Erythroblast (primary cell): ENCODE measurements at places on chromosomes 1 and 21.

DNA sequence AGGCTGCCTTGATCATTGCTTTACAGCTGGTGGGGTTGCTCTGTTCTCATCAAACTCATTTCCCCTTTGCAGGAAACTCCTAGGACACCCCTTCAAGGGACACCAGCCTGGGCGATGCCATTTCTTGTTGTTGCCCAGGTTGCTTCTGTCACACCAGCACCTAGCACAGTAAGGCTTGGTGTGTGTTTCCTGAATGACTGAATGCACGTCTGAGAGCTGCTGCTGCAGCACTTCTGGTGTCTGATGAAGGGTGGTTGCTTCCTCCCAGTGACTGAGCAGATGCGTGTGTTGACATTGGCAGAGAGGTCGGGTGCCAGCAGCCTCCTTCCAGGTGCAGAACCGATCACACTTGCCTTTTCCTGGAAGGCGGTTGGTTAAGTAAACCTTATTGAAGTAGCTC is 477.4 kb downstream of the CAMTA1 start:
- DNase-seq, result no peak

DNA sequence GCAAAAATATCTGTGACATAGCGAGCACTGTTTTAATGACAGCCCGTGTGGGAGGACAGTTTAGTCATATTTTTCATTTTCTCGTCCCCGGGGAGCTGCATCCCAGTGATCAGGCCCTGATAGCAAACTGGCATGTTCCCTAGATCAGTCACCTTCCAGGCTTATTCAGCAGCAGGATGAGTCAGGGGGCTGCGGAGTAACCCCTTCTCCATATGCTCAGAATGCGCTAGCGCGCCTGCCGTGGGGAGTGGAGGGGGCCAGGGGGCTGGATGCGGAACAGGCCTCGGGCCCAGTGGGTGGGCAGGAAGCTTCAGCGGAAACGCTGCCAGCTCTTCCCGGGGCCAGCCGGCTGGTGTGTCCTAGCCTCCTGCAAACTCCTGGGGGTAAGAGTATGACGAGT is 94.0 kb downstream of the KCND3 start:
- no peak for DNase-seq

GRCh38 chr1:71498542-71498941 is 417.7 kb upstream of the ZRANB2 start:
- no peak for DNase-seq

- DNase-seq, result peak; percentile 72
Measured at GRCh38 chr1:178725466-178726086, 532 bp downstream of the RALGPS2 start.

DNA sequence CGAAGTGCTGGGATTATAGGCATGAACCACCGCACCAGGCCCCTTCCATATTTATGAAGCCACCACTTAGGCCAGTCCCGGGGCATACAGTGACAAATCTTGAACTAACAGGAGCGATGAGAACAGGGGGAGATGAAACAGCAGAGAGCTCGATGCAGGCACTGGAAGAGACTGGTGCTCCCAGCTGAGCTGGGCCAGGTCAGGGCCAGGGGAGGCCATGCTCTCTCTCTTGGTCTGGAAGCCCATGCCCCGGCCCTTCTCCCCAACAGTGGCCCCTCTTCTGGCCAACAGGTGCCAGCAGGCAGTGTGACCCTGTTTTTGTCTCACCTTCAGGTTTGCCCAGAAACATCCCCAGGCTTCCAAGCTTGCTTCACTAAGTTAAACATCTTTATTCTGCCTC is 269.9 kb upstream of the C1orf174 start:
- no peak for DNase-seq

- no peak for DNase-seq
Measured at GRCh38 chr1:58732087-58732775, 32.4 kb upstream of the MYSM1 start.

- no peak for DNase-seq
Measured at GRCh38 chr21:33848249-33848953, 67.2 kb downstream of the ATP5PO start.

GRCh38 chr1:12182410-12182984 is 15.7 kb downstream of the TNFRSF1B start:
- no peak for DNase-seq

DNA sequence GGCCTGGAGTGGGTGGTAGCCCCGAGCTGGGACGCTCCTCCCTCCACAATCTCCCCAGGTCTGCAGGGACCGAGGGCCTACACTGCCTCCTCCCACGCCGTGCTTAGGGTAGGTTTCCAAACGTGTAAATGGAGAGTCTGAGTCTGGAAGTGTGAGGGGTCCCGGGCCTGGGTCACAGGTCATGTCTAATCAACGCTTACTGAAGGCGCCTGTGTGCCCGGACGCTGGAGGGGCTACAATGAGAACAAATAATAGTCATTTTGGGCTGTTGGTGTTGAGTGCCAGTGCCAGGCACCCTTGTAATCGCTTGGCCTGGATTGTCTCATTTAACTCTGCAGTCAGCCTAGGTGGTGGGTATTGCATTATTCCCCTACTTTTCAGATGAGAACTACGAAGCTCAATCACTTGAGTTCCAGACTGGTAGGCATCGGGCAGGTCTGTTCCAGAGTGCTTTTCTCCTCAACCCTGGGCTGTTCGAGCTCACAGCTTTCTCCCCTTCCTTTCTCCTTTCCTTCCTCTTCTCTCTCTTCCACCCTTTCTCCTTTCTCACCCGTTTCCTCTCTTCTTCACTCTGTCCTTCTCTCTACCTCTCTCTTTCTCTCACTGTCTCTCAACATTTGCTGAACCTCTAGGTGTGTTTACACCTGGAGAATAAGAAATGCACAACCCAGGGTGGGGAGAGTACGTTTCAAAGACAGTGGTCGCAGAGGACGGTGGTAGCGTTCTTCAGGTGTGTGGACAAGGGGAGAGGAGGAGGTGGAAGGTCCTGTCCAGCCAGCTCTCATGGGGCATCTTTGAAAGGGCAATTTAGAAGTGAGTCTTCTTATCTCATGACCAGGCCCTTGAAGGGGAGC is 883 bp downstream of the SLC66A1 start:
- DNase-seq, result no peak

DNA sequence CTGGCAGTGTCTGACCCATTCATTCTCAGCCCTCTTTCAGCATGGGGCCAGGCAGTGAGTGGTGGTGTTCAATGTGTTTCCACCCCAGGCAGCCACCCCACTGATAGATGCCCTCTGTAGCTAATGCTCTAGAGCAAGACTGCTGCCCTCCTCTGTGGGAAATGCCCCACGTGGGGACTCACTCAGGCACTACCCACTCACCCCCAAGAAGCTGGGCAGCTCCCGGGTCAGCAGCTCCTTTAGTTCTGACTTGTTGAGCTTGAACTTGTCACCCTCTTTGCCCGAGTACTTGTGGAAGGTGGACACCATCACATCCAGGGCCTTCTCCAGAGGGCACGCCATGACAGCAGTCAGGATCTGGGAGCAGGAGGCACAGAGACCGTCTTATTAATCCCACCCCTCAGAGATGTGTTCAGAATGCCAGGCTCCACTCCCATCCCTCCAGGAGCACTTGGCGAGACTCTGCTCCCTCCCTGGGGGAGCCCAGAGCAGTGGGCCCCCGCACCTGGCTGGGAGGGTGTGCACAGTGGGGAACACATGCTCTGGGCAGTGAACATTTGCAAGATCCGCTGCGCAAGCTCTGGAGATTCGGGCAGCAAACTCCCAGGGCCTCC is 1.0 kb downstream of the S100A4 start:
- no peak for DNase-seq

DNA sequence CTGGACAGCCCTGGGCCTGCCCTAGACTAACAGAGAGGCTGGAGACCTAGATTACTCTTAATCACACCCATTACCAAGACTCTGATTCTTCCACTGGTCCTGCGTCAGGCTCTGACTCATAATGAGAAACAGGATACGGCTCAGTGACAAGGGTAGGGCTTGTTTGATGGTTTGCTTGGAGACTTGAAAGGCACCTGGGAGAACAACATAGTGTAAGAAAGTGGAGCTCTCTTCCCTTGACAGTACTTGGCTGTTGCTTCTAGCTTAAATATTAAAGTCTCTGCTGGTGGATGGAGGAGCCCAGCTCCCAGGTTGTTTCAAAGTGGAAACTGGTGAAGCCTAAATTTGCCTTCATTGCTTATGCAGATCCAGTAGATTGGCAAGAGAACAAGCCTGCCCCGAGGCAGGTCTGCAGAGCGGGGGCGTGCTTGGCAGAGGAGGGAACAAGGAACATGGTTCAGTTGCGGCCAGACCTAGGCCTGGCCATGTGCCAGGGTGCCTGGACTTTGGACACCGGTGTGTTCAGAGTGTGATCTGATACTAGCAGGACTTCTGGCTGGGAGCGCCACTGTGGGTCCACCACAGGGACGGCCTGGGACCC is 480.6 kb downstream of the CAMTA1 start:
- DNase-seq, result no peak

DNA sequence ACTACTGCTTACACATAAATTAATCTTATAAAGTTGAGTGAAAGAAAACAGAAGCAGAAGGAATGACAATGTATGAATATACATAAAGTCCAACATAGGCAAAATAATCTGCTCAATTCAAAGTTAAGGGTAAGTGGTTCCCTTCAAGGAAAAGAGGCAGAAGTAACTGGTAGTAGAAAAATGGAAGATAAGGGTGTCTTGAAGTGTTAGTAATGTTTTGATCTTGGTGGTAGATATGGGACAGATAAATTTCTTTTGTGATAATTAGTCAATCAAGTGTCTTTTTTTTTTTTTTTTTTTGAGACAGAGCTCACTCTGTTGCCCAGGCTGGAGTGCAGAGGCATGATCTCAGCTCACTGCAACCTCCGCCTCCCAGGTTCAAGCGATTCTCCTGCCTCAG is 12.7 kb downstream of the USP48 start:
- no peak for DNase-seq

GRCh38 chr1:243748227-243748626 is 101.8 kb downstream of the AKT3 start:
- DNase-seq, result no peak

DNA sequence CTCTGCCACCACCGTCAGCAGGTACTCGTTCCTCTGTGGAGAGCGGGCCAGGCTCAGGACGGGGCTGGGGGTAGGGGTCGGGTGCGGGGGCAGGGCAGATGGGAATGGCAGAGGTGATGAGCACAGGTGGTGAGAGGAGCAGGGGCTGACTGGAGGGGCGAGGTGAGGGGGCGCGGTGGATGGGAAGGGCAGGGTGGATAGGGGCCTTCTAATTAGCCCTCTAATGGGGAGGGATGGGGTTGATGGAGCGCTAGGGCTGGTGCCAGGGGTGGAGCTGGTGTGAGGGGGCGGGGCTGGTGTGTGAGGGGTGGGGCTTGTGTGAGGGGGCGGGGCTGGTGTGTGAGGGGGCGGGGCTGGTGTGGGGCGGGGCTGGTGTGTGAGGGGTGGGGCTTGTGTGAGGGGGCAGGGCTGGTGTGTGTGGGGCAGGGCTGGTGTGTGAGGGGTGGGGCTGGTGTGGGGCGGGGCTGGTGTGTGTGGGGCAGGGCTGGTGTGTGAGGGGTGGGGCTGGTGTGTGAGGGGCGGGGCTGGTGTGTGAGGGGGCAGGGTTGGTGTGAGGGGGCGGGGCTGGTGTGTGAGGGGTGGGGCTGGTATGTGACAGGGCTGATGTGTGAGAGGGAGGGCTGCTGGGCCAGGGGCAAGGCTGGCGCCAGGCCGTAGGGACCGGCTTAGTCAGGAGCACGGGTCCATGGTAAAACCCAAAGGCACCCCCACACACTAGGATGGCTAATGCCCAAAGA is 5.9 kb downstream of the KRTAP10-1 start:
- no peak for DNase-seq

DNA sequence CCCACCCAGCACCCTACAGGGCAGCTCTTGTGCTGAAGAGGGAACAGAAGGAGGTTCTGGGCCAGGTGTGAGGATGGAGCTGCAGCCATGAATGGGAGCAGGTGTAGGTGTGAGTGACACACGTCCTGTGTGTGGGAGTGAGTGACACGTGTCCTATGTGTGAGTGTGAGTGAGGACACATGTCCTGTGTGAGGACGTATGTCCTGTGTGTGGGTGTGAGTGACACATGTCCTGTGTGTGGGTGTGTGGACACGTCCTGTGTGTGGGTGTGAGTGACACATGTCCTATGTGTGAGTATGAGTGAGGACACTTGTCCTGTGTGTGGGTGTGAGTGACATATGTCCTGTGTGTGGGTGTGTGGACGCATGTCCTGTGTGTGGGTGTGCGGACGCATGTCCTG is 26.4 kb downstream of the MEGF6 start:
- no peak for DNase-seq

DNA sequence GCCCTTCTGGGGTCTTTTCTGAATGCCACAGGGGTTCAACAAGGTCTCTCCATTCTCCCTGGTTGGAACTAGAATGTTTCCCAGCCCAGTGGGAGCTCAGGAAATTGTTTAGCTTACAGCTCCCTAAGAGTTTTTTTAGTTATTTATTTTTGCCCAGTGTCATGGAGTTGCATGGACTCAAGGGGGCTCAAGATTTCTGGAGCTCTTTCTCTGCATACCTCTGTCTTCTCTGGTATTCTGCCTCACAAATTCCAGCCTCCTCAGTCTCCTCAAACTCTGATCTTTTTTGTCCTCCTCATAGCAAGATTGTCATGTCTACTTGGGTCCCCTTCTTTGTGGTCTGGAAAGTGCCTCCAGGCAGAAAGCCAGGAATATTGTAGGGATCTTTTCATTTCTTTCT is 15.9 kb upstream of the PPP2R5A start:
- DNase-seq, result no peak

DNA sequence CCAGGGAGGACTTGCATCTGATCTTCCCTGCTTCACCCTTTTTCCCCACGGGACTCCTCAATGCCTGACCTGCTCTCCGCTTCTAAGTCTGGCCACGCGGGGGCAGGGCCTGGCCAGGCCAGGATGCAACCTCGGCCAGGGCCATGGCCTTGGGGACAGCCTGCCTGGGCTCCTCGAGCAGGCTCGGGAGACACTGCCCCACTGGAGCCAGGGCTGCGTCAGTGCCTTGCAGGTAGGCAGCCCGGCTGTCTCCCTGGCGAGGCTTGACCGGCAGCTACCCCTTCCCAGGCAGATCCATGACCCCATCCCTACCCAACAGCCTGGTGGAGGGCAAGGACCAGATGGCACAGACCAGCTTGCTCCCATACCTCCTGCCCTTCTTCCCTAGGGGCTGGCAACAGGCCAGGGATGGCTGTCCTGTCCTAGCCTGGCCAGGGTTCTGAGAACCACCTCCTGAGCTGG is 2.7 kb upstream of the PRDM16 start:
- DNase-seq, result peak; percentile 5
